Activated CD8-positive, alpha-beta T cell treated with anti-CD3 and anti-CD28 coated beads, Interleukin-2, amount 10 ng/mL, durations not matched to agents 7 days and 5 days (primary cell): ENCODE measurements at places on chromosomes 7 and 10. TPM values are rescaled to one million over a fixed set of nuclear protein-coding genes. Genes with fewer than 3 reads are reported as not detected.

The EVX1 gene
- not detected for total RNA-seq

GRCh38 chr7:138349841-138350700 lies 110.0 kb upstream of the TRIM24 start:
- DNase-seq = no peak

DNA sequence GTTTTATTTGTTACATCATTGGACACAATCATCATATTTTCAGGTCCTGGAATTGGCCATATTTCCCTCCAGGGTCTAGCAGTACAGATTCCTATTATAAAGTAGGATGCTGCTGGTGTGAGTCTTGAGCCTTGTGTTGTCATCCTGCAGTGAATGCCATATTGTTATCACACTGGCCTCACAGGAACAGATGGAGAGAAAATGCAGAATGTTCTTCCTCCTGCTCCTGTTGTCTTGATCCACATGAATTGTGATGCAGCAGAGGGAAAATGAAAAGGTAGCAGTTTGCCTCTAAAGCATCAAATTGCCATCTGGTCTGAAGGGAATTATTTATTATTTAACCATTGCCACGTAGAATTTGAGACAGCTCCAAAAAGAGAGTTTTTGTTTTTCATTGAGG lies 248.6 kb downstream of the GPAM start:
- DNase-seq = no peak

DNA sequence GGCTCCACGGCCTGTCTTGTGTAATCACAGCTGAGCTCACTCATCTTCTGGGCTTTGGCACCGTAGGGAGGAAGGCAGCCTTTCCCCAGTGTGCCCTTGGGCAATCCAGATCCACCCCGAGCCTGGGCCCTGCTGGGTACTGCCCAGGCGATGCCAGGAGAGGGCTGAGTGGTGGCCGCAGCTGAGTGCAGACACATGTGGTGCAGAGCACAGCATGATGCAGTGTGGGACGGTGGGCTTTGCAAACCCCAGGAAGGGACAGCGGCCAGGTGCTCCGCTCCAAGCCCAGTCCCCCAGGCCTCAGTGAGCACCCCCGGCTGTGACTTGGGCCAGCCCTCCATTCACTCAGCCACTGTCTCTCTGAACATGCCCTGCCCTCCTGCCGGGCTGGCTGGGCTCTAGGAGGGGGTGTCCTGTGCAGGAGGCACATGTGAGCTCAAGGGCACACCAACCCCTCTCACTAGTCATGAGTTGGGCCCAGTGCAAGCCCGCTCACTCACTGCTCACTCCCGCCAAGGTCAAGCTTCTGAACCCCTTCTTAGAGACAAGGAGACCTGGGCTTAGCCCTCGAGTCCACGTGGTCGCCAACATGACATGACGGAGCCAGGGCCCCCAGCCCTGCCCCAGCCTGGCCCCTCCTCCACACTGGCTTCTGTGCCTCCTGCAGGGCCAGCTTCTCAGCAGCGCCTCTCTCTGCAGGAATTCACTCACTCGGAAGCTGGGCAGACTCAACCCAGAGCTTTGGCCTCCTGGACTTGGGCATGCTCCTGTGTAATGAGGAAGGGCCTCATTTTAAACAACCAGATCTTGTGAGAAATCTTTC lies 77.5 kb upstream of the INSIG1 start:
- no peak for DNase-seq

DNA sequence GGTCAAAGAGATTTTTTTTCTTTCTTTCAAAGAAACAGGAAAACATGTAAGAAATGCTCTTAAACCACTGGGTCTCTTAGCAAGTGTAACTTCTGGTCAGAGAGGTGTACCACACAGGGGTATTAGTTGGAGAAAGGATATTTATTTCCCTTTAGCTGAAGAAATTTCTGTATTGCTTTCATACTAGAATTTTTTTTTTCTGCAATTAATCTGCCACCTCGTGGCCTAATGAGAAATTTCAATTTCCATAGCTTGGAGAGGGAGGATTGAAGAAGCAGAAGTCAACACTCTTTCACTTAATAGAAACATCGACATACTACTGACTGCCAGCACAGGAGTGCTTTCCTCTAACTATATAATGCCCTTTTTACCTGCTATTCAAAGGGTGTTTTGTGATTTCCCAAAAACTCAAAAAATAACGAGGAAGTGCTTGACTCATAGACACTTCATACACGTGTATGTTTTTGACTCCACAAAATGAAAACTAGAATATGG lies 177.6 kb upstream of the NAMPT start:
- no peak for DNase-seq

GRCh38 chr7:65338346-65338745 lies 35.3 kb upstream of the ZNF92 start:
- DNase-seq = no peak

- DNase-seq = no peak
Observed at GRCh38 chr10:13016426-13016825, 14.9 kb upstream of the CCDC3 start.

The C10orf90 gene
- total RNA-seq = not detected

DNA sequence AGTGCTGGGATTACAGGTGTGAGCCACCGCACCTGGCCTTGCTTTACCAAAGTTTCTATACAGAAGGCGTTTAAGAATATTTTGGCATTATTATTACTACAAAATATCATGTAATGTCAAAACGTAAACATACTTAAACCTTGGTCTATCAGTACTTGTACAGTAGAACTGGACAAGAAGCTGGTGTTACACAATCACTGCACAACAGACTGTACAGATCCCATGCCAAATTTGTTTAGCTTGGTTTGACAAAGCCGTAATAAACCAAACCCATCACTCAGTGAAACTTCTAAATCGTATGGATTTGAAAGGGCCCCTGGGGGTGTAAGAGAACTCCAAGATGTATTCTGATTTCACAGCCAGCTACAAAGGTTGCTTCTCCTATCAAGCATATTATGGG lies 51.8 kb upstream of the RHEB start:
- DNase-seq = no peak

- DNase-seq = no peak
Observed at GRCh38 chr7:130476297-130477150, 15.4 kb upstream of the MEST start.

DNA sequence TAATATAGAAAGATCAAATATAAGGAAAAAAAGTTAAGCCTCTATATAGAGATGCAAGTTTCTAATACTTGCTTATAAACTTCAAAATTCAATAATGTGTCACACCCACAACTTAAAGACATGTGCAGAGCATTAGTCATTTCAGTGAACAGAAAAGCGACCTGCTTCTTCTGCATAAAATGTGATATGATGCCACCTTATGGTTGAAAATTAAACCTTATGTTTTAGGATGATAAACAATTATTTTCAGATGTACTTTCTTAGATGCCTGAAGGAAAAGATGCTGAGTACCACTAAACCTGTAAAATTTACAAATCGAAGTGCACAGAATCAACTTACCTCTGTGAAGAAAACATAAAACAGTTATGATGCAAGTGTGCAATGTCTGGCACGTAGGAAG lies 96.0 kb downstream of the MTERF1 start:
- no peak for DNase-seq

DNA sequence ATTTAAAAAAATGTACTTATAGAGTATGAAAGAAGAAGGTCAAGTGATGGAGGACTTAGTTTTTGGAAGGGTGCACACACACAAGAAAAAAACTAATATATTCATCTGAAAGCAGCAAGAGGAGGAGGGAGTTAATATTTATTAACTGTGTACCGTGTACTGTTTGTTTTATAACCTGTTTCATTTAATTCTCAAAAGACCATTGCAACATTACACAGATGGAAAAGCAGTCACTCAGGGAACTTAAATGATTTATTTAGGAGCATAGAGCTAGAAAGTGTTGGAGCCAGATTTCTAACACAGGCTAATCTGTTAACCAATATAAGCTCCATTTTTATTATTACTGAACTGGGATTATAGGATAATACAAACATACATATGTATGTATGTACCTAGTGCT lies 36.7 kb downstream of the GLCCI1 start:
- no peak for DNase-seq

The WIPF3 gene
- not detected for total RNA-seq

GRCh38 chr10:11407939-11408338 lies 203.5 kb downstream of the USP6NL start:
- peak; percentile 31 for DNase-seq

DNA sequence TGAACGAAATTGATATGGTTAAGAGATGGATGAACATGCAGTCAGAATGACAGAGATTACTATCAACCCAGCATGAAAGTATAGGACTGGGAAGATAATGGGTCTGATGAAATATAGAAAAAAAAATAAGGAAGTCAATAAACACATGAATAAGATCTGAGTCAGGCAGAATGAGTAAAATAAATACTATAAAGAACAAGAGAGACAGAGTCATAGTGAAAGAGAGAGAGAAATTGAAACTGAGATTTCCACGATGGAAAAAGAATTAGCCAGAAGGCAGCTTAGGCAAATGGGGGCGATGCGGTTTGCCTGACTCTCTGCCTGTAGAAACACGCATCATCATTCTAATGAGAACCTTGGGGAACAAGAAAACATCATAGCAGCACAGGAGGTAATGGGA lies 26.6 kb downstream of the SEMA3D start:
- no peak for DNase-seq

DNA sequence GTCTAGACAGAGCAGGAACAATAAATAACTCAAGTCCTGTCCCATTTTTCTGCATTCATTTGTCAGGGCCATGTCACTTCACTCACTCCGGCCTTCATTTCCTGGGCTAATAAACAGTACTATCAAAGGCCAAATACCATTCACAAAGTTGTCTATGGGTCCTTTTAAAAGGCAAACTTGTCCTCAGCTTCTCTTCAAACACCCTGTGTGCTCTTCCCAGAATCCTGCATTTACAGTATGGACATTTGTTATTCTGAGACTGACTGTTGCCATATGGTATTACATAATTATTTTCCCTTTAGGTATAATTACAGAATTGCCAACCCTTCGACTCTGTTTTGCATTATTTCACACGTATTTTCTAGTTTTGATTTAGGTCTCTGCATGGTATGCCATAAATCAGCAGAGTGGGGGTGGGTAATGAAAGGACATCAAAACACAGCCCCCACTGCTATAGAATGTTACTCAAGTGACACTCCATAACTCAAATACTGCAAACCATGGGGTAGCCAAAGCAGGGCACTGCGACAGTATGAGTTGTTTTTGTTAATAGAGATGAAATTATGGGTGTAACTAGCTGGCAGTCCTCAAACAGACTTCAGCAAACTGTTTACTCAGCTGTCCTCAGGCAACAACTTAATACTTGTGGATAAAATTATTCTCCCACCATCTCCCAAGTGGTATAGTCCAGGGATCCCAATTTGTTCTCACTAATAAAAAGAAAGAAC lies 183.7 kb downstream of the TRIL start:
- no peak for DNase-seq

DNA sequence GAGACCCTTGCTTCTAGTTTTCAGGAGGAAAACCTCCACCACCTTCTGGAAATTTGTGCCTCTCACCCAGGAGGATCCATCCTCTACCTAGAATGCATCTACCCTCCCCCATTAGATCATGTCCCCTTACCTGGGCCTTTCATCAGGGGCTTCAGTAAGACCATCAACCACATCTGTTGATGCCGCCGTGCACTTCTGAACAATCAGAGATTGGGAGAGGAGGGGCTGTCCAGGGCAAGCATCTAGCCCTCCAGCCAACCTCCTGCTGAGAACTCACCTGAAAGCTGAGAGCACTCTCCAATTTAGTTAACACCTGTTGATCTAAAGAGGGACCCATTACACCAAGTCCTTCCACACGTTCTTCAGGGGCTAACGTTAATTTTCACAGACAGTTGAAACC lies 57.6 kb upstream of the PIK3CG start:
- DNase-seq = no peak

The PRSS1 gene
- total RNA-seq = not detected

DNA sequence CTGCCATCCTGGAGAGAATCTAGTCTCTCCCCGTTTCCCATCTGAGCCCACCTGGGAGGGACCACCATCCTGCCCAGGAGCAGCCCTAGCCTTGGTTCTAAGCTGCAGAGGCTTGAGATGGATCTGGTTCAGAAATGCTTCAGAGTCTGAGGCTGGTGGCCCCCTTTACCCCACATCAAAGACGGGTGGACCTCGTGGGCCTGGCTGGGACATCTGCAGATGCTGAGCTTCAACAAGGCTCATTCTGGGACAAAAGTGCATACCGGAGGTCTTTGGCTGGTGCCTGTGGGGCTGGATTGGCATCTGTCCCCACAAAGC lies 4.9 kb upstream of the IRF5 start:
- no peak for DNase-seq

- peak; percentile 41 for DNase-seq
Observed at GRCh38 chr7:51123322-51124019, 193.1 kb downstream of the COBL start.

The NRCAM gene
- 0.05 TPM for total RNA-seq

The SORBS1 gene
- total RNA-seq = 0.24 TPM

DNA sequence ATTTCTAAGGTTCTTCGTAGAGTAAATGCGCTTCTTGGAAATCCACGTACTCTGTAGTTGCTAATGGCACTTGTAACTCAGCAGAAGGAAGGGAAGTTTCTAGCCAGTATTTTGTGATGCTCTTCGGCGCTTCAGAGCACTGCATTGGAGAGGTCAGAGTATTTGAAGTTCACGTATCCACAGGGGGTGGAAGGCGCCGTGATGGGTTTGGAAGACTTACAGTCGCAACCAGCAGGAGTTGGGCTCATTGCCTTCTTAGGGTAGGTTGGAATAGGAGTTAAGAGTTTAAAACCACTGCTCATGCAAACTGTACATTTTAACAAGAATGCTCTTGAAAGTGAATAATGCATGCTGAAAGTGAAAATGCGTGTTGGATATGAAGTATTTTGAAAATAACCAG lies 49.1 kb downstream of the SHH start:
- DNase-seq = no peak

DNA sequence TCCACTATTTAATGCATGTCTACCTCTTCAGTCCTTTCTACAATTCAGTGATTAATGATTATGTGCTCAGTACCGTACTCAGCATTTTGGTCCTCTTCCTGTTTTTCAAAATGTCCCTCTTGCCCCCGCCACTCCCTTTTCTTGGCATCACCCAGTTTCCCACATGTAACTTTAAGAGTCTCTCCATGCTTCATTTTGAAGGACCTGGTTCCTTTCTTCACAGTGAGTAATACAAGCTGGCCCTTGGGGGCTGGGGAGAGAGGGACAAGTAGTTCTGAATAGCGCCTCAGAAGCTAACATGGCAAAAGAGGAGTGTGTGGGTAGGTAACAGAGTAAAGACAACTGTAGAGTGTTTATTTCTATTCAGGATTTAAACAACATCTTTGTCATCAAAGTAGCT lies 34.6 kb upstream of the SLIT1 start:
- DNase-seq = no peak

- DNase-seq = peak; percentile 86
Observed at GRCh38 chr7:42940985-42941847, 9.0 kb downstream of the MRPL32 start.

GRCh38 chr7:105352018-105352612 lies 36.6 kb downstream of the SRPK2 start:
- peak; percentile 74 for DNase-seq

The PNLIPRP2 gene
- total RNA-seq = not detected

DNA sequence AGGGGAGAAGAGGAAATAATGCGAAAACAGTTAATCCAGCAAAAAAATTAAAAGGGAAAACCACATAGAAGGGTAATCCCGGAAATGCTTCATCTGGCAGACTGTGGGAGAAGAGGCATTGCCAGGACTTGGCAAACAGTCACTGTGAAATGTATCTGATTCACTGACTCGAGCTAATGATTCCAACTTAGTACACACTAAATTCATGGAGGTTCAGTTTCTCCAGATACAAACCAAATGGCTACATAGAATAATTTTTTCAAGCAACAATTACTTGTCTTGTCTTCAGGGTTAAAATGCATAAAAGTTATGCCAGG lies 36.4 kb downstream of the GDI2 start:
- no peak for DNase-seq

The IKZF1 gene
- total RNA-seq = 370 TPM
